Heart right ventricle (tissue), 16 donors: ENCODE measurements at places on chromosomes 3 and 15.

DNA sequence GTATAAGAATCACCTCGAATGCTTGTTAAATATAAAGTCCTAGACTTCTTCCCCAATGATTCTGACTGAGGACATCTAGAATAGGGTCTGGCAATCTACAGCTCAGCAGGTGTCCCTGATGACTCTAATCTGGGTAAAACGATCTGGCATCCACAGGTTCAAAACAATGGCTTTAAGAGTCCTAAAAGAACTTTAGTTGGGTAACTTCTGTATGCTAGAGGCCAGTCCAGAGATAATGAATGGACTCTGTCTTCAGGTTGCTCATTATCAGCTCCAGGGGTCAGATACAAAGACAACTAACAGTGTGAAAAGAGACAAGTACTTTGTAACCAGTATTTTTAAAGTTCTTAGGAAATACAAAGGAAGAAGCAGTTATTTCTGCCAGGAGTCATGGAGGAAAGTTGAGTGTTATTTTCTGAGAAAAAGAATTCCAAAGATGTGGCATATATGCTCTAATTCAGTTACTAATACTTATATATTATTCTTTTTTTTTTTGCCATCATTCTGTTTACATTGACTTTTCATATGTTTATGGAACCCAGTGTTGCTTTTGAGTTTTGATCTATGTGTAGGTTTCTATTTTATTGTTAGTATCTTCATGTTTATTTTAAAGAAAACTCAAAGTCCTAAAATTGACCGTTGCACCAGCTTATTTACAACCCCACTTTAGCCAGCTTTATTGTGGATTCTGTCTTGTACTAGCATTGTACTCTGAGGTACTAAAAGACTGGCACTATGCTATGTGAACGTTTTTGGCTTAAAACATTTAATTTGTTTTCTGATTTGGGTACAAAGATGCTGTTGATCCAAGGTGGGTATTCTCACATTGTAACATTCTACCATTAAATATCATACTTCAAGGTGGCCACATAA lies 3.1 kb upstream of the GPR15 start:
- H3K27ac ChIP-seq = no peak overlapping the region
- no peak for DNase-seq
- H3K4me3 ChIP-seq = no peak overlapping the region
- H3K36me3 ChIP-seq = no peaks in the 10 kb centered on the region

GRCh38 chr3:147403511-147403910 lies 2.8 kb downstream of the ZIC4 start:
- H3K27ac ChIP-seq = no peak overlapping the region
- H3K4me1 ChIP-seq = no peaks in the 10 kb centered on the region
- no peak overlapping the region for H3K4me3 ChIP-seq
- DNase-seq = no peak
- peaks cover 100% of the 10 kb centered on the region for H3K27me3 ChIP-seq
- H3K36me3 ChIP-seq = no peaks in the 10 kb centered on the region

GRCh38 chr15:88976656-88977055 lies 63.5 kb upstream of the MFGE8 start:
- DNase-seq = no peak
- no peaks in the 10 kb centered on the region for H3K27me3 ChIP-seq
- no peak overlapping the region for H3K4me3 ChIP-seq

DNA sequence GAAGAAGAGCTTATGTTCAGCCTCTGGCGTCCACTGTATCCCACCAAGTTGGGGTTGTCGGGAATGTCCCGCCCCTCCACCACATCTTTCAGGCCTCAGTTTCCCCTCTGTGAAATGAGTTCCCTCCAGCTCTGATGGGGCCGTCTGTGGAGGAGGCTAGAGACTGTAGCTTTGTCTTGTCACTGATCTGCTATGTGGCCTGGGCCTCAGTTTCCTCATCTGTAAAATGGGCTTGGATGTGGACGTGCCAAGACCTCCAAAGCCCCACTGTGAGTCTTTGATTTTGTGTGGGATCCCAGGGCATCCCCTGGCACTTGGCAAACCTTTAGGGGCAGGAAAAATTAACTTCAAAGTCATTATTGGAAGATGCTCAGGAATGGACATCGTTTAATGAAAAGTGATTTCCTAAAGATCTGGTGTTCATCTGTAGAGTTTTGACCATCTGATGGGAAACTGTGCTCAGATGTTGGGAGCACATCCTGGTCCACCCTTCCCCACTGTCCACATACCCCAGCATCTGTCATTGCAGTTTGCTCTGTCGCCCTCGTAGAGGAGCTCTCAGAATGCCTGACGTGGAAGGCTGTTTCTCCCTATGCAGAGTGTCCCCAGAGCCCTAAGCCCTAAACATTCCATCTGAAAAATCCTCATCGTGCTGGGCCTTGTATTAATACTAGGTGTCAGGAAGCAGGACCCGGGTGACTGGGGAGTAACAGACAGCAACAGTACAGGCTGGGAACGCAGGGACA lies 28.5 kb downstream of the SLC6A6 start:
- no peak for DNase-seq
- H3K4me1 ChIP-seq = peaks cover 58% of the 10 kb centered on the region
- H3K4me3 ChIP-seq = no peak overlapping the region
- no peaks in the 10 kb centered on the region for H3K27me3 ChIP-seq
- H3K36me3 ChIP-seq = no peaks in the 10 kb centered on the region

- H3K4me1 ChIP-seq = no peaks in the 10 kb centered on the region
- H3K4me3 ChIP-seq = no peak overlapping the region
Measured at GRCh38 chr15:49750553-49750952, 129.7 kb downstream of the DTWD1 start.

DNA sequence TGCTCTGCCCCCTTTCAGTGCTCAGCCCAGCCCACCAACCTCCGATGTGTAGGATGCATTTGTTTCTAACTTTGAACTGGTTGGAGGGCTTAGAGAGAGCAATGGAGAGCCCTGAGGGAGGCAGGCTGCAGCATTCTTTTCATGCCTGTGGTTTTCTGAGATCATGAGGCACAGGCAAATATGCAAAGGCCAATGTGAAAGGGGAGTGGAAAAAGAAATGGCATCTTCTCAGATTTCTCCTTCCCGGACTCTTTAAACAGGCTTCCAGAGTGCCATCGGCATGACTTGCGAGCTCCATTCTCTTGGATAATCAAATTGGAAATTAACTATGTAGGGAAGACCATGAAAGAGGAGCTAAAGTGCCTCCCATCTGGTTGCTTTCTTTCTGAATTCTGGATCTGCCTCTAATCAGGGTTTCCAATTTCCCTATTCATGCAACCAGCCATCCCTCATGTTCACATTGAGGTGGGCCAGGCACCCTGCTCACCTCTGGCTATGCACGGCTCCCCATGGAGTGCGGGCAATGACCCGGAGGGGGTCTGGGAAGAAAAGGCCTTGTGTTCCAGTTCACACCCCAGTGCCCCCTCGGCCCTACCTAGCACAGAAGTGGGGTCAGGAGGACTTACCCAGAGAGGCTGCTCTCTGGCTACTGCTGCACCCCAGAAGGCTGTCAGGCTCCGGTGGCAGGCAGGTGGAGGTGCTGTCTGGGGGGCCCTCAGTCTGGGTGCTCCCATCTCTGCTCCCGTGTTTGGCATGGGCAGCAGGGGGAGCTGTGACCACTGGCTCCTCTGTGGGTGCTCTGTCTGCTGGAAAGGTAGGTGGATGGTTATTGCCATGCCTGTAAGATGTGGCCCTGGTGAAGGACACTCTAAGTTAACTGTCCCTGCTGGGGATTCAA lies 16.1 kb downstream of the AMOTL2 start:
- DNase-seq = no peak
- peak overlapping the region; percentile 14 for H3K27ac ChIP-seq
- H3K4me1 ChIP-seq = peaks cover 92% of the 10 kb centered on the region

- H3K4me3 ChIP-seq = no peak overlapping the region
- H3K27ac ChIP-seq = peak overlapping the region; percentile 86
- no peaks in the 10 kb centered on the region for H3K36me3 ChIP-seq
Measured at GRCh38 chr3:188268336-188268735, 114.4 kb downstream of the LPP start.

DNA sequence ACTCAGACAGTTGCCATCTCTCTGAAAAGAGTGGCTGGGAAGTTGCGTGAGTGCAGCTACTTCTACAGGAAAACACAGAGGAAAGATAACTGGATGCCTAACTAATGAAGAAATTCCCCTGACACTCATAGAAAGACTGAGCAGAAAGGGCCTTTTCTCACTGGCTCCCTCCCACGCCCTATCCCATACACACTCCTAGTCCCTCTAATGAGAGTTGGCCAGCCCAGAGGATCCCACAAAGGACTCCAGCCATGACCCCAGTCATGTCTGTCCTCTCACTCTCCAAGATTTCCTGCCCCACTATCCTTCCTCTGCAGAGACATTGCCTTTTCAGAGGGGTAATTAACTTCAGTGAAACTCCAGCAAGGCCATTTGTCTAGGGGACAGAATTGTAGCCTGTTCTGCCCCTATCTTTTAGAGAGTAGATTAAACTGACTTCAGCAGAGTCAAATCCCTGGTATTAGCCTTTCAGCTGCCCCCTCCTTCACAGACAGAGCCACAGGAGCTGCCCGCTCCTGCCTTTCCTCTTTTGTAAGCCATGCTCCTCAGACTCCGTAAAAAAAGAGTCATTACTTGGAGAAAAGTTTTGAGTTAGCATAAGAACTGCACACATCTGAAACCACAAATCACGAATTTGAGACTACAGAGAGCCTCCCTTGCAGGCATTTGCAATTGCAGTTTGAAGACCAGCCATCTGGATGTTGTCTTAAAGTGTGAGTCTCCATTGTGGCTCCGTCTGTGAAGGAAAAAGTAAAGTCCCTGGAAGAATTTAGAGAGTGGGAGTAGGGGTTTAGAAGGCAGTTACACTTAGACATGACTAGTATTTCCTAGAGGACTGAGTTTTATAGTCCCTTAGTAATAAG lies 129.1 kb upstream of the SEMA6D start:
- H3K4me1 ChIP-seq = peaks cover 12% of the 10 kb centered on the region
- H3K27ac ChIP-seq = no peak overlapping the region

- no peak overlapping the region for H3K4me3 ChIP-seq
- DNase-seq = no peak
- H3K36me3 ChIP-seq = no peaks in the 10 kb centered on the region
Measured at GRCh38 chr3:122322095-122323075, 2.7 kb upstream of the CSTA start.

DNA sequence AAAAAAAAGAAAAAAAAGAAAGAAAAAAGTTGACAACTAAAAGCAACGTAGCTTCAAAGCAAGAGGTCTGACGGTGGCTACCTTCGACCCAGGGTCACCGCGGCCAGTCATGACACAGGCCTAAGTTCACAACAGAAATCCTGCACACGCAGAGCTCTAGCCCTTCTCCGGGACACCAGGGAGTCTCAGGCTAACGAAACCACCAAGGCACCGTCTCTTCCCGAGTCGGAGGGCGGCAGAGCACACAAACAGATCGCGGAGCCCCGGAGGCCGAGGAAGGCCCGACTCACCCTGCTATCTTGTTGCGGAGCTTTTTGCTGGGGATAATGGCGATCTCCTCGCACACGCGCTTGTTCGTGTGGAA lies 584 bp downstream of the RPS17 start:
- peaks cover 2% of the 10 kb centered on the region for H3K4me1 ChIP-seq
- peaks cover 4% of the 10 kb centered on the region for H3K27me3 ChIP-seq
- peak overlapping the region; percentile 93 for H3K4me3 ChIP-seq
- peaks cover 43% of the 10 kb centered on the region for H3K36me3 ChIP-seq
- DNase-seq = no peak
- H3K27ac ChIP-seq = peak overlapping the region; percentile 94

- H3K4me3 ChIP-seq = no peak overlapping the region
- H3K27me3 ChIP-seq = no peaks in the 10 kb centered on the region
Measured at GRCh38 chr3:51944451-51945021, 2.4 kb downstream of the PARP3 start.

GRCh38 chr15:85582131-85583079 lies 202.0 kb downstream of the AKAP13 start:
- H3K36me3 ChIP-seq = peaks cover 43% of the 10 kb centered on the region
- H3K4me3 ChIP-seq = peak overlapping the region; percentile 44
- DNase-seq = peak; percentile 40
- peaks cover 94% of the 10 kb centered on the region for H3K4me1 ChIP-seq
- H3K27me3 ChIP-seq = no peaks in the 10 kb centered on the region

- no peaks in the 10 kb centered on the region for H3K36me3 ChIP-seq
- H3K27ac ChIP-seq = no peak overlapping the region
- no peak overlapping the region for H3K4me3 ChIP-seq
- no peaks in the 10 kb centered on the region for H3K4me1 ChIP-seq
- DNase-seq = peak; percentile 6
Measured at GRCh38 chr15:37880009-37880834, 54.2 kb upstream of the TMCO5A start.

DNA sequence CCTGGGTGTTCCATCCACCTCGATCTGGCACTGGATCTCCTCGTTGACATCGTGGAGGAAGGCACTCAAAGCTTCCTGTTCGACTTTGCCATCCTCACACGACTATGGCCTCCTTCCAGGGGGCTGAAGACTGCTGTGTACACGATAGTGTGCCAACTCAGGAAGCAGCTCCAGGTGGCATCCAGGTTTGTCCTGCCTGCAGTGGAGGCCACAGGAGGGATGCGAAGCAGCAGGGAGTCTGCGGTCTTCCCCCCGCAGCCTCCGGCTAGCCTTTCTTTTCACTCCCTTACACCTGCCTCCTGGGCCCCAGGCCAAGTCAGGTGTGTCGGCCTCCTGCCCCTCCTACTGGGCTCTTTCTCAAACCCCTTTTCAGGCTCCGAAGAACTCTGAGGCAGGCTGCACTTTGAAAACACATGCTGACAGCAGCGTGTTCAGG lies 32.2 kb downstream of the SYNM start:
- H3K36me3 ChIP-seq = peaks cover 73% of the 10 kb centered on the region
- no peak overlapping the region for H3K27ac ChIP-seq
- no peak overlapping the region for H3K4me3 ChIP-seq
- peaks cover 35% of the 10 kb centered on the region for H3K4me1 ChIP-seq
- no peaks in the 10 kb centered on the region for H3K27me3 ChIP-seq
- DNase-seq = no peak

DNA sequence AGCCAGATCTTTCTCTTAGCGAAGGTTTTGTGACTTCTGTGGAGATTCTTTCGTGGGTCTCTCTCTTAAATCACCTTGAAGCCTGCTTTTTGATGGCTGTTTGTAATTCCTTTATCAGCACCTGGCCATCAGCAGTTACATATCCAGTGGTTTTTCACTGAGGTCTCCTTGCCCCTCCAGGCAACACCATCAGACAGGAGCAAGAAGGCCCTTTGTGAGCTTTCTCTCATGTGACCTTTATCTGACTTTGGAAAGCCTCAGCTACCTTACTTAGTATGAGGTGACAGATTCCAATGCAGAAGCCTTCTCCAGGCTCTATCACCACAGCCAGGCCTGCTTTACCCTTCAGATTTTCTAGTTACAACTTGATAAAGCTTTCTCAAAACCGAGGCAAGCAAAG lies 30.0 kb upstream of the P3H2 start:
- DNase-seq = no peak
- no peaks in the 10 kb centered on the region for H3K27me3 ChIP-seq
- no peak overlapping the region for H3K27ac ChIP-seq
- no peaks in the 10 kb centered on the region for H3K36me3 ChIP-seq

DNA sequence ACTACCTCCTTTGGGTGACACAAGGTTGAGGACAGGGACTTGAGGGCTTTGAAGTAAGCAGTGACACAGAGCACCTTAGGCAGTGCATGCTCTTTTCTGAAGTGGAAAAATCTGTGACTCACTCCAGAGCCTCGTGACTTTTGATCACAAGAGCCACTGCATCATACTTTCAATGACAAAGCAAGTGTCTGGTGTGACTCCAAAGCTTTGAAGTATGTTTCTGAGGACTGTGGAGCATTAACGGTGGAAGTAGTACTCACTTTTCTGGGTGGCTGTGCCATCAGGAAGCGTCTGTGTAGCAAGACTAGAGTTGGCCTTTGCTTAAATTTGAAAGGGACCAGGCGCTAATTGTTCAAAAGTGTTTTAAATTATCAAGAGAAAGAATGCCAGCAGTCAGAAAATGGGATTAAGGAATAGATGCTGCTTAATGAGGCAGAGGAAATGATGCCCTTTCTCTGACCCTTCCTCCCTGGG lies 210.7 kb upstream of the TRIM42 start:
- DNase-seq = no peak
- H3K36me3 ChIP-seq = no peaks in the 10 kb centered on the region
